ENCODE measurements at places on chromosomes 5 and 9.

- no peak for DNase-seq
These were observed 221.6 kb downstream of the MAT2B start for GRCh38 chr5:163727028-163727427.

GRCh38 chr5:155822177-155822576 is 504.8 kb upstream of the SGCD start:
- no peak for DNase-seq

DNA sequence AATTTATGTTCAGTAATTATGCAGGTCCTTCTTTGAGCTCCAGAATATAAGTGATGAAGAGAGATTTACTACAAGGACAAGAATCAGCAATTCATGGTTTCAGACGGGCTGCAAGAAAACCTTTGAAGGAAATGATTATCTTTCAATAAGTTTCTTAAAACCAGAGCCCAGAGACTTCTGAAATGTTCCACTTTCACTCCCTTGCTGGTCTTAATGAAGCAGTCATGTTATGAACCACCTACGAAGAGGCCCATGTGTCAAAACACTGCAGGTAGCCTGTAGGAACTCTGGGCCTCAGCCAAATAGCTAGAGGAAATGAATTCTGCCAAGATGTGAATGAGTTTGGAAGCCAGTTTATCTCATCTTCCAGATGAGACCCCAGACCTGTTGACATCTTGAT is 505.9 kb upstream of the MEF2C start:
- no peak for DNase-seq

GRCh38 chr9:95434116-95435073 is 82.4 kb downstream of the PTCH1 start:
- DNase-seq = no peak

DNA sequence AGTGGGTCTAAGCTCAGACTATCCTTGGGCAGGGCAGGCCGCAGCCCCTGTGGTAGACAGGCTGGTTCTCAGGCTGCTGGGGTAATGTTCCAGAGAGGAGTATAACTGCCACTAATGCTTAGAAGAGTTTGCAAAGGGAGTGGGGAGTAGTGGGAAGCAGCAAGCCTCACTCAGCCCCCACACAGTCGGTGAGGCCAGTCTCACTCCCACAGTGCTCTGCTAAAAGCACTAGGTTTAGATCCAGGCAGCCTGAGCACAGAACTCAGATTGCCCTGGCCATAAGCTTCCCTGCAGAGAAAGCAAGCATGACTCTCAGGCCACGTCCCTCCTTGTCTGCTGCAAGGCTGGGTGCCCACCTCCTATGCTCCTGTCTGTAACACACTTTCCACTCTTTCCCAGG is 69.4 kb upstream of the HCN1 start:
- DNase-seq = no peak

GRCh38 chr9:6054280-6055099 is 39.1 kb upstream of the RANBP6 start:
- peak; percentile 51 for DNase-seq

- DNase-seq = no peak
These were observed 45.2 kb downstream of the RNF180 start for GRCh38 chr5:64210866-64211265.
